ENCODE measurements at places on chromosomes 5 and 9. TPM values are rescaled to one million over a fixed set of nuclear protein-coding genes. Genes with fewer than 3 reads are reported as not detected.

GPR151 gene
- not detected for total RNA-seq

TLX3 gene
- total RNA-seq, result not detected

LOX gene
- 22.4 TPM for total RNA-seq

TRPM6 gene
- total RNA-seq, result 1.2 TPM

- no peaks in the 10 kb centered on the region for H3K27me3 ChIP-seq
- DNase-seq, result no peak
- H3K4me3 ChIP-seq, result no peak overlapping the region
- H3K27ac ChIP-seq, result no peak overlapping the region
- no peaks in the 10 kb centered on the region for H3K36me3 ChIP-seq
Measured at GRCh38 chr5:173778784-173779304, 109.3 kb upstream of the CPEB4 start.

GRCh38 chr5:32090026-32090754, 83.9 kb downstream of the GOLPH3 start:
- H3K36me3 ChIP-seq, result no peaks in the 10 kb centered on the region
- DNase-seq, result no peak
- no peaks in the 10 kb centered on the region for H3K27me3 ChIP-seq
- H3K27ac ChIP-seq, result no peak overlapping the region
- no peak overlapping the region for H3K4me3 ChIP-seq

DNA sequence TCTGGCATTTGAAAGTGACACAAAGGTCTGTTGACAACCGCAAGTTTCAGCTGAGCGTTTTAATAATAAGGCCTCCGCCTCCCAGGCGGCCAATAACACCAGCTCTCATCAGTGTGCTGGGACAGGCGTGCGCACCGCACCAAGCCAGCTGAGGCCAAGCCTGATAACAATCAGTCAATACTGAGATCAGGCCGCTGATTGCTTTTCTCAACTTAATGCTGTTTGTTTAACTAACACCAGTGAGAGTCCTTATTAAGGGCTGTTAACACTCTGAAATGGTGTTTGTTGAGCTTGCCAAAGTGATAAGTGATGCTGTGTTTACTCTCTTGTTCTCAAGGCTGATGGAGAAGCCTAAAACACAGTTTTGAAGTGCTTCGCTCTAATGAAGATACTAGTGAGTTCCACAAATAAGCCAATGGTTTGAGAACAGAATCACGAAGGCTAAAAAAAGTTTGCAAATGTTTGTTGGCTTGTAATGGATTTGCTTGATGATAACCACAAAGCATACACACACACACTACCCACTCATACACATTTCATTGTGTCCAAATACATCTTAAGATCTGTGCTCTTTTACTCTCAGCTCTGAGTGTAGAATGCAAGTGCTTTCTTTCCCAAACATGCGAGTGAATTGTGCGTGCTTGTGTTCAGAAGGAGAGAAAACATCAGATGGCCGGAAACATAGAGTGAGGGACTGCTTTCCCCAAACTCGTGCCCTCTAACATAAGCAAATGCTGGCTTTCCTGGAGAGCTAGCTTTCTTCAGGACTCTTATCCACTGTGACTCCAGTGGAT, 330.4 kb upstream of the KLF4 start:
- H3K27me3 ChIP-seq, result no peaks in the 10 kb centered on the region
- no peak overlapping the region for H3K4me3 ChIP-seq
- no peaks in the 10 kb centered on the region for H3K36me3 ChIP-seq
- H3K4me1 ChIP-seq, result no peaks in the 10 kb centered on the region
- DNase-seq, result no peak

DNA sequence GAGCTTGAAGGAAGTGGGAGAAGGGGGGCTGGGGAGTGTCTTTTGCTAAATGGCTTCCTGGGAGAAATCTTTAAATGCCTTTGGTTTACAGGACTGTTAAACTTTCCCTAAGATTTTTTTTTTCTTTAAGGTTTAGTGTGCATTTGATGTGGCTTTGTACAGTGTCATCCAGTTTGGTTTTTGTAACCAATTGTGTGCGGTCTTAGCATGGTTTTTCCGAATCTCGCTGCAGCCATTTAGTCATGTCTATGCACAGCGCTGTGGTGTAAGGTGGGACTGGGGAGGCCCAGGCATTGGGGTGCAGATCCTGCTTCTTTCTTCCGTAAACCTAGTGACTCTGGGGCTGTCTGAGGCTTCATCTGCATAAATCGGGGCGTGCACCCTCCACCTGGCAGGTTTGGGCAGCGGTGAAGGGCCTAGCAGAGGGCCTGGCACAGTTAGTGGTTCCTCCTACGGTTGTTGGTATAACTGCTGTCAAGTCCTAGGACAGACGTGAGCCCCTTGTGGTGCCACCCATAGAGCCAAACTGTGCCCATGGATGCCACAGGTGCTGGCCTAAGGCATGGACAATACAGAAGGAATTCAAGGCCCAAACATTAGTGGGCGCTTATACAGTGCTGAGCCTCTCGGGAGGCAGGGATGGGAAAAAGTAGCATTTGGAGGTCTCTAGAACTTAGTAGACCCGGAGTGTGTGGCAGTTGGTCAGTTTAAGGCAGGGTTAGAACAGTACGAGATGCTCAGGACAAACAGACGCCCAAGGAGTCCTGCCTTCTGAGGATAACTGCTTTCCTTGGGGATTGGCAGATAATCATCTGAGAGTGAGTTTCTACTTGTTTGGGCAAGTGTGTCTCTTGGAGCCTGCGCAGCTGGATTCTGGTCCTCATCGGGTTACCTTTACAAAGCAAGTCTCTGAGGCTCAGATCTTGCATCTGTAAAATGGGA, 1.5 kb downstream of the PRRC2B start:
- no peak for DNase-seq
- H3K27ac ChIP-seq, result peak overlapping the region; percentile 100
- peaks cover 28% of the 10 kb centered on the region for H3K4me1 ChIP-seq
- H3K36me3 ChIP-seq, result no peaks in the 10 kb centered on the region
- H3K27me3 ChIP-seq, result no peaks in the 10 kb centered on the region
- H3K4me3 ChIP-seq, result peak overlapping the region; percentile 89

DNA sequence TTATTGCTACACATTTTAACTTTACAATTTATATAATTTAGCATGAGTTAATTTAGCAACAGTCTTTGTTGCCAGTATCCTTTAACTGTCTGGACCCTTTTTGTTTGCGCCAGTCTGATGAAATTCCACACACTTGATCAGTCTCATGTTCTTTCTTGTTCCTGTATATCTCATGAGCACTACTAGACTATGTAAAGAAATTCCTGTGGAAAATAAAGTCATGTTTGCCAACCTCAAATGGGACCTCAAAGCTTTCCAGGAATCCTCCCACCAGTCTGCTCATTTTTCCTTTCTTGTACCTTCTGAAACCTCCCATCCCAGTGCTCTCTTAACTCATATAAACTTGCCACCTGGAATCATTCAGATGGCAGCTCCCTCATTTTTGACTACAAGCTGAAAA, 8.0 kb downstream of the DMXL1 start:
- no peak overlapping the region for H3K4me3 ChIP-seq
- H3K36me3 ChIP-seq, result no peaks in the 10 kb centered on the region
- H3K4me1 ChIP-seq, result peaks cover 4% of the 10 kb centered on the region
- no peaks in the 10 kb centered on the region for H3K27me3 ChIP-seq
- no peak for DNase-seq
- H3K27ac ChIP-seq, result no peak overlapping the region

GRCh38 chr5:140925806-140926442, at the start of gene PCDHAC1:
TSS of gene PCDHAC1 (plus strand) at chr5:140926299. CDS start at chr5:140926893, 594 bp downstream.
- H3K4me1 ChIP-seq, result no peaks in the 10 kb centered on the region
- no peak for DNase-seq
- H3K27ac ChIP-seq, result peak within 1 kb of the TSS; percentile 11
- peak within 1 kb of the TSS; percentile 67 for H3K4me3 ChIP-seq
- H3K27me3 ChIP-seq, result no peaks in the 10 kb centered on the region

- H3K4me1 ChIP-seq, result no peaks in the 10 kb centered on the region
- no peak overlapping the region for H3K4me3 ChIP-seq
- peak; percentile 60 for DNase-seq
- no peaks in the 10 kb centered on the region for H3K36me3 ChIP-seq
- H3K27ac ChIP-seq, result peak overlapping the region; percentile 14
Measured at GRCh38 chr9:84254972-84255371, 85.6 kb downstream of the SLC28A3 start.

All from breast epithelium (tissue), 4 donors.